RWPE2 (cell line): ENCODE measurements at places on chromosomes 16 and 17.
A peak's percentile ranks its signal among the peaks of the same experiment; 100 is the strongest.

GRCh38 chr16:89361751-89362539 lies 128.4 kb downstream of the ANKRD11 start:
- no peak for DNase-seq
- H3K27ac ChIP-seq: peak overlapping the region; percentile 94
- no peak overlapping the region for H3K4me3 ChIP-seq

DNA sequence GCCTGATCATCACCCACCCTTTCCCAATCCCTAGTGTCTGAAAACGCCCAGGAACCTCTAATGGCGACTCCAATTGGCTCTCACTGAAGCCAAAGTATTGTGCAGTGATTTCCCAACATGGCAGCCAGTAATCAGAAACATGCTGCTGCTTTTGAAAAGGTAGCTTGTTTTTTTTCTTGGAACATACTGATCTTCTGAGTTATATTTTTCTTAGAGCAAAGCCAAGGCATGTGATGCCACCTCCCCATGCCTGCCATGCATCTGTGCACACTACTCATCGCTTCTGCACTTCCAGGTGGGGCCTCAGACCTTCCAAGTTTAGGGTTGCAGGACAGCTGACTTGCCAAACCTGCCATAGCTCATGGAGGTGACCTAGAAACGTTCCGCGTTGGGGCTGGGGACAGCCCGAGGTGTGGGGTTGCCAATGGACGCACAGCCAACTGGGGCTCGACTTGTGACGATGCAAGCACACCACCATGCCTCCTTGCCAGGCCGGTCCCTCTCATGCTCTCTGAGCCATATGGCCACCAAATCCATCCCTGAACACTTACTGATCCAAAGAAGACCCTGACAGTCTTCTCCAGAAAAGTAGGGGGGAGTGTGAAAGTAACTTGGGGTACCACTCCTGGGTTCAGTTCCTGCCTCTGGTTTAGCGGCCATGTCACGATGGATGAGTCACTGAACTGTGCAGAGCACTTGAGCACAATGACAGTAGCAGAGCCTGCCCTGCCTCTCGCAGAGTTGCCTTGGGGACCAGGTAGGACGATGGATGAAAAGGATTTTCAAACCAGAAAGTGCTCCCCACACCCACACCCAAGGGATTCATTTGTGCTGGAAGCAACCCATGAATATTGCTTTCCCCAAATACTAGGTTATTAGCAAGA lies 155.7 kb downstream of the CCDC182 start:
- DNase-seq: no peak
- no peaks in the 10 kb centered on the region for H3K27me3 ChIP-seq
- H3K4me1 ChIP-seq: no peaks in the 10 kb centered on the region
- H3K4me3 ChIP-seq: no peak overlapping the region

DNA sequence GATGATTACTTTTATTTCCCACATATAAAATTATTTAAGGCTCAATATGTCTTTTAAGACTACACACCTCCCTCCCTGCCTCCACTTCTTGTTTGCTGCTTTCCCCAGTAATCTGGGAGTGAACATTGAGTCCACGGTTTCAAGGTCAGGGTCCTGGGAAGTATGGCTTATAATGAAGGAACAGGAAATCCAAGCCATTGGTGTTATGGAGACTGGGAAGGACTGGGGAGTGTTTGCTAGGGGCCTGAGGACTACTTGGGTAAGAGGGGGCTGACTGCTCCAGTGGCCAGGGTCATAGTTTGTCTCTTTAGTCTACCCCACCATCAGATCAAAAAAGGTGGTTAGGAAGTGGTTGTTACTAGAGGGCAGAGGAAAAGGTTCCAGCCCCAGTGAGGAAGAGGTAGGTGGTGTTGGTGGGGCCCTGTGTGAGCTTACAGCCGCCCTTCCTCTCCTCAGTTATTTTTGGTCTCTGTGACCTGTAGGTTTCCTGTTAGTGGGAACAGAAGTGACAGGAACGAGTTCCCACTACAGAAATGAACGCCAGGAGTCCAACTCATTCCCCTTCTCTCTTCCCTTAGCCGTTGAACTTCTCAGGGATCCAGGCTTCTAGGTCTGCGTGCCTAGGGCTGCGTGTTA lies 742 bp upstream of the SLC16A13 start:
- H3K27ac ChIP-seq: peak overlapping the region; percentile 76
- H3K36me3 ChIP-seq: no peaks in the 10 kb centered on the region
- no peak for DNase-seq

DNA sequence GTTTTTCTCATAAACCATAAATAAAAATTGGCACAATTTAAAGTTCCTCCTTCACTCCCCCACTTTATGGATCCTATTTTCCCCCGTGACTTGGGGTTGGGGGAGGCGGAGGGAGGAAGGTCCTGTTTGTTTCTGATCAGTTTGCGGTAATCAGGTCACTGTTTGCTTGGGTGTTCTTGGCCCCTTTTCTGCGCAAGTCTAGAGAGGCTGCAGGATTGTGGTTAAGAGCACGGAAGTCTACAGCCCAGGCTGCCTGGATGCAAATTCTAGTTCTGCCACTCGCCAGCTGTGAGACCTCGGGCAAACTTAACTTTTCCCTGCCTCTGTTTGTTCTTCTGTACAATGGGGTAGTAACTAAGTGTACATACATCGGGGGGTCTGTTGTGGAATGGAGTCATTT lies 12.1 kb downstream of the ATP2C2 start:
- H3K4me1 ChIP-seq: peaks cover 22% of the 10 kb centered on the region
- no peak for DNase-seq
- H3K27me3 ChIP-seq: no peaks in the 10 kb centered on the region
- 0 out of 2 replicates have a peak, but pooled peaks cover 4% of the 10 kb centered on the region for H3K36me3 ChIP-seq
- no peak overlapping the region for H3K27ac ChIP-seq

DNA sequence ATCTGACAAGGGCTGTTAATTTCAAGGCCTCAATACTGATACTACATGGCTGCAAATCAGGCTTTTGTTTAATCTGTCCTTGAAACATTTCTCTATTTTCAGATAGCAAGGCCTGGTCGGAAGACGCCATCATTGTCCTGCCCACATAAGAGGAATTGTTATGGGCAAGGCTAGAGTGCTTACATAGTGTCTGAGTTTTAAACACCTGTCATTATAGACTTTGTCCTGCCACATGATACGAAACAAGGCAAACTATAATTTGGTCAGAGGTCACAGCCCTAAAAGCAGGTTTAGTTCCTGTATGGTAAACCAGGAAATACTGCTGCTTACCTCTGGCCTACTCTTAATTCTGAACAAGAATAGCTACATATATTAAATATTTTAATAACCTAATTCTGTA lies 104.4 kb downstream of the SSH2 start:
- DNase-seq: no peak
- H3K27me3 ChIP-seq: no peaks in the 10 kb centered on the region
- H3K27ac ChIP-seq: no peak overlapping the region
- no peak overlapping the region for H3K4me3 ChIP-seq
- H3K36me3 ChIP-seq: no peaks in the 10 kb centered on the region
- no peaks in the 10 kb centered on the region for H3K4me1 ChIP-seq

DNA sequence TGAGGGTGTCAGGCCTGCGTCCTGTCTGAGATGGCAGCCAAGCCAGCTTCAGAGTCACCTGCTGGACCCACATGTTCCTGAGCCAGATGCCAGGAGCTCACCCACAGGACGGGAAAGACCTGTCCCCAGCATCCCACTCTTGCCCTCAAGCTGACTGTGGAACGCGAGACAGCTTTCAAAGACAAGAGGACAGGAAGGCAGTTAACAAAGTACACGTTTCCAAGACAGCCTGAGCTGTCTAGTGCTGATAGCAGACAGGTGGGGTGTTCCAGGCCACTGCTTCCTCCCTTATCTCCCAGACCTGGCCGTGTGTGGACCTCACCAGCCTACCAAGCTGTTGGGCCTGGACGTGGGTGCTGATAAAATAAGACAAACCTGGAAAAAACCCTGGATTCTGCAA lies 13.2 kb downstream of the CMTM3 start:
- H3K27me3 ChIP-seq: no peaks in the 10 kb centered on the region
- peaks cover 25% of the 10 kb centered on the region for H3K4me1 ChIP-seq
- no peak overlapping the region for H3K4me3 ChIP-seq
- H3K36me3 ChIP-seq: peaks cover 52% of the 10 kb centered on the region
- peak overlapping the region; percentile 84 for H3K27ac ChIP-seq

DNA sequence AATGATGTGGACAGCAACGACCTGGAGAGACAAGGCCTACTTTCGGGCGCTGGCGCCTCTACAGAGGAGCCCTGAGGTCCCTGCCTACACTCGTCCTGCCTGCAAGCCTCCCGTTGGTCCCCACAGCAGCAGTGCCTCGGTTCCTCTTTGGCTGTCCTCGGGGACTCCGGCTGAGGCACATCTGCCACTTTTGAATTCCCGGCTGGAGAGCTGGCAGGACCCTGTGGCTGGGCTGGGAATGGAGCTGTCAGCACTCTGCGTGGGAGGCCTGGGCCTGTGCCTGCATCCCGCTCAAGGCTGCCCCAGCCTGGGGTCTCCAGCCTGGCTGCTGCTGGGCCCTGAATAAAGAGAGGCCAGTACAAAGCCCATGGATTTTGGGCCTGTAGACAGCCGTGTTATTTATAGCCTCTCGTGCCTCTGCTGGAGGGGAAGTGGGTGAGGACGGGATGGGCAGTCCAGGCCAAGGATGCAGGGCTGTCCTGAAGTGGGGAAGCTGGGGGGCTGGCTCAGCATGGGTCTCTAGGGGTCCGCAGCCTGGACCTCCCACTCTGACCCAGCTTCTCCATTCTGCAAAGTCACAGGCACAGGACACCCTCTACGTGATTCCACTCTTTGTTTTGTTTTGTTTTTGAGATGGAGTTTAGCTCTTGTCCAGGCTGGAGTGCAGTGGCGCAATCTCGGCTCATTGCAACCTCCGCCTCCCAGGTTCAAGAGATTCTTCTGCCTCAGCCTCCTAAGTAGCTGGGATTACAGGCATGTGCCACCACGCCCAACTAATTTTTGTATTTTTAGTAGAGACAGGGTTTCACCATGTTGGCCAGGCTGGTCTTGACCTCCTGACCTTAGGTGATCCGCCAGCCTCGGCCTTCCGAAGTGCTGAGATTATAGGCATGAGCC lies 10.6 kb upstream of the SPNS2 start:
- H3K27me3 ChIP-seq: no peaks in the 10 kb centered on the region
- no peak overlapping the region for H3K4me3 ChIP-seq
- DNase-seq: no peak
- H3K36me3 ChIP-seq: no peaks in the 10 kb centered on the region

GRCh38 chr17:42740699-42741098 lies 4.1 kb downstream of the EZH1 start:
- no peaks in the 10 kb centered on the region for H3K27me3 ChIP-seq
- DNase-seq: no peak
- no peak overlapping the region for H3K4me3 ChIP-seq
- peaks cover 4% of the 10 kb centered on the region for H3K4me1 ChIP-seq

DNA sequence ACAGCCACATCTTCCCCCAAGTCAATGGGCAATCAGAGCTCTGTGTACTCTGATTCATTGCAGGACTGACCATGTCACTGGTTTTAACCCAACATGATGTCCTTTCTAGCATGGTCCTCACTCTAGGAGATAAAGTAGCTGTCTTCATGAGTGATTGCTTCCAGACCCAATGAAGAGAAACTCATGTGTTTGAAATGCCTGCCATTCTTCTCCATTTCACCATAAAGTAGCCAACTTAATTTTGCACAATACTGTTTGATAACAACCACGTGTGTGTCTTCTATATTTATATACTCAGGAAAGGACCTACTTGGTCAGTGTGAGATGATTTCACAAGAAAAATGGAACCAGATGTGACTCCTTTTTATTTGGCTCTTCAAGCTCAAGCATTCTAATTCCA lies 172.5 kb downstream of the AXIN2 start:
- H3K4me1 ChIP-seq: no peaks in the 10 kb centered on the region
- no peak for DNase-seq
- H3K36me3 ChIP-seq: no peaks in the 10 kb centered on the region
- H3K27ac ChIP-seq: no peak overlapping the region
- H3K4me3 ChIP-seq: no peak overlapping the region

DNA sequence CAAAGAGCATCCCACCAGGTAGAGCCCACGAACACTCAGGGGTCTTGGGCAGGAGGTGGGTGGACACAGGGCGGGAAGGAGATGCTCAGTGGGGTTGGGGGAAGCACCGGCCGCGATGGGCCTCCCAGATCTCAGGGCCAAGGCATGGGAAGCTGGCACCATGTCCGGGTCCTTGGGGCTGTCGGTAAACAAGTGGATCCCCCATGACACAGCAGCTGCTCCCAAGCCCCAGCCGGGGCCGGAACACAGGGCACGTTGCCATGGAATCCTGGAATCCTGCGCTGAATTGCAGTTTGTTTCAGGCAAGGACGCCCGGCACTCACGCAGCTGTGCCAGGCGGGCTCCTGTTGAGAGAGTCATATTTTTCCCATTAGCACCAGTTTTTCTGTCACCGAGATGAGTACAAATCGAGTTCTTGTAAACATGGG lies 23.0 kb upstream of the CHMP6 start:
- H3K4me3 ChIP-seq: no peak overlapping the region
- DNase-seq: no peak
- no peaks in the 10 kb centered on the region for H3K36me3 ChIP-seq
- no peaks in the 10 kb centered on the region for H3K4me1 ChIP-seq

- peaks cover 36% of the 10 kb centered on the region for H3K4me1 ChIP-seq
- H3K27ac ChIP-seq: peak overlapping the region; percentile 43
These were observed 30.9 kb upstream of the PLLP start for GRCh38 chr16:57315416-57315815.

DNA sequence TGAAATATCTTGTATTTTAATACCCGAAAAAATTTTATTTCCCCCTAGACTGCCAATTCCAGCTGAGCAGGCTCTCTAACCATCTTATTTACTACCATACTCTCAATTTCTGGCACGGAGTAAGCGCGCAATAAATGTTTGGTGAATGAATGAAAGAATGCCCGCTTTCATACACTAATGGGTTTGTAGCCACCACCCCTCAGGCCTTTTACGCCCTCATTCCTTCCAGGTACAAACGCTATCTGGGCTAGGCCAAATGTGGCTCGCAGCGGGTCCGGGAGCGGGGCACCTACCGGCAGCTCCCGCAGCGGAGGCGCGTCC lies 536 bp upstream of the PLD2 start:
- H3K36me3 ChIP-seq: peaks cover 22% of the 10 kb centered on the region
- no peaks in the 10 kb centered on the region for H3K27me3 ChIP-seq
- H3K27ac ChIP-seq: peak overlapping the region; percentile 32
- H3K4me1 ChIP-seq: peaks cover 4% of the 10 kb centered on the region

DNA sequence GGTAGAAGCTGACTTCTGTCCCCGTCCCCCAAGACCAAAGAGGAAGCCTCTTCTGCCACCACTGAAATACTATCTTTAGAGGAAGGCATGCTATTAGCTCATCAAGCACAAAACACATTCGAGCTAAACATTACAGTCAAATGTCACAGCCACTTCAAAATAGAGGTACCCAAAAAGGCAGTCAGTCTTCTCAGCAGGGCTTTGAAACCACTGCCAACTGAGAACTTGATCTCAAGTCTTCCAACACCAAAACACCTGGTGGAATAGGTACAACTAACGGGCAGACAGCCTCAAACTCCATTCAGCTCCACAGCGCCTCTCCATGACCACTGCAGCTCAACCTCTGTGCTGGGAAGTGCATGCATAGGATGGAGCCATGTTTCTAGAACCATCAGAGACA lies 36.0 kb downstream of the ZFHX3 start:
- H3K4me1 ChIP-seq: peaks cover 15% of the 10 kb centered on the region
- H3K36me3 ChIP-seq: no peaks in the 10 kb centered on the region
- DNase-seq: no peak
- H3K27me3 ChIP-seq: no peaks in the 10 kb centered on the region

- DNase-seq: no peak
- no peaks in the 10 kb centered on the region for H3K36me3 ChIP-seq
- no peaks in the 10 kb centered on the region for H3K4me1 ChIP-seq
- H3K27me3 ChIP-seq: peaks cover under 1% of the 10 kb centered on the region
These were observed 68.6 kb downstream of the CCT6B start for GRCh38 chr17:34892461-34893249.

GRCh38 chr17:64741038-64741641 lies 79.0 kb upstream of the SMURF2 start:
- no peak overlapping the region for H3K27ac ChIP-seq
- no peaks in the 10 kb centered on the region for H3K27me3 ChIP-seq
- H3K36me3 ChIP-seq: no peaks in the 10 kb centered on the region
- no peak overlapping the region for H3K4me3 ChIP-seq
- peaks cover 3% of the 10 kb centered on the region for H3K4me1 ChIP-seq
- DNase-seq: no peak
